OCI-M1 (cell line): ENCODE measurements at places on chromosomes 6 and 20.
A peak's percentile ranks its signal among the peaks of the same experiment; 100 is the strongest.

- DNase-seq, result no peak
These were observed 60.2 kb downstream of the NOL4L start for GRCh38 chr20:32524829-32525501.

- peak; percentile 78 for DNase-seq
These were observed 96.9 kb downstream of the JPH2 start for GRCh38 chr20:44089987-44090674.

GRCh38 chr6:72151742-72152141, 265.4 kb downstream of the RIMS1 start:
- peak; percentile 23 for DNase-seq

DNA sequence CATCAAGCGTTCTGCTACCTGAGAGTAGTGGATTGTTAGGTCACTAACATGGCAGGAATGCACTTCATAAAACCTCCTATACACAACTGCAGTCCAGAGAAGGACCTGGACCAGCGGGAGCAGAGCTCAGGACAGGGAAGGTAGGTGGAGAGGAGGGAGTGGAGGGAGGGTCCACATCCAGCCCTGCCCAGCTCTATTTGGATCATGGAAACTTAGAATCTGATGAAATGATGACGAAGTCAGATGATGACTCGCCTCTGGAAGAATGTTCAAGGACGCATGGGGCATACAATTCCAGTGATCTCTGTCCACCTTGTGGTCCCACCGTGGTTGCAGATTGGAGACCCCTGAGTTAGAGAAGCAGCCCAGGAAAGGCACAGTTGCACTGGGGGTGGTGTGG, 68.8 kb downstream of the CLIC5 start:
- DNase-seq, result no peak

GRCh38 chr6:32163559-32164258, 686 bp upstream of the EGFL8 start:
- DNase-seq, result no peak

DNA sequence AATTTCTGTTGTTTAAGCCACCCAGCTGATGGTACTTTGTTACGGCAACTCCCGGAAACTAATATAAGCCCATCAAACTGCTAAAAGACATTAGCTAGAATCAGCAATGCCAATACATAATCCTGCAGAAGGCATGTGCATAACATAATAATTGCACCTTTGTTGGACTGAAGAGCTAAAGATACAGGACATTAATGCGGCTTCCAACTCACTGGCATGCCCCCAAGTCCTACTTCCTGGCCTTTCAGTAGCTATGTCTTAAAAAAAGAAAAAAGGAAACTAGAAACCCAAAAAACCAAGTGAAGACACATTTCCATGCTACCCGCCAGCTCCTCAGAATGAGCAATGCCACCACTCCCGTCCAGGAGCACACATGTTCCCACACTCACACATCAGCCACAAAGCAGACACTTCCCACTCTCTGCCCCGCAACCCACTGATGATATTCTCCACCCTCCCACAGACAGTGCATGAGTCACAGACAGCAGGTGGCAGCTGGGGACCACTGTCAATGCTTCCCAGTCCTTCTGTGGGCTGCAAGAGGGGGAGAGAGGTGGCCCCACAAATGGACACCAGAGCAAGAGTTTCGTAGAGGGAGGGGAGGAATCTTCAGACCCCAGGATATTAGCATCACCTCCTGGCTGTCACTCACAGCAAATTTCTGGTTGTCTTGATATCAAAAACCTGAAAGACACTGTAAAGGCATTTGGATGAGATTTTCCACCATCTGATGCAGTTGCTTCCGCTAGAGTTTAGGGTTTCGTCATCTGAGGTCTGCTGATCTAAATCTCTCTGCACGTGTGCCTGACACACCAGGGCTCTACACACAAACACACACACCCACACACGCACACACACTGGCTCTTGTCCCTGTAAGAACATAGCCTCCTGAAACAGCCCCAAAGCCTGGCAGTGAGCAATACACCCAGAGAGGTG, 32.8 kb downstream of the GFOD1 start:
- peak; percentile 59 for DNase-seq

DNA sequence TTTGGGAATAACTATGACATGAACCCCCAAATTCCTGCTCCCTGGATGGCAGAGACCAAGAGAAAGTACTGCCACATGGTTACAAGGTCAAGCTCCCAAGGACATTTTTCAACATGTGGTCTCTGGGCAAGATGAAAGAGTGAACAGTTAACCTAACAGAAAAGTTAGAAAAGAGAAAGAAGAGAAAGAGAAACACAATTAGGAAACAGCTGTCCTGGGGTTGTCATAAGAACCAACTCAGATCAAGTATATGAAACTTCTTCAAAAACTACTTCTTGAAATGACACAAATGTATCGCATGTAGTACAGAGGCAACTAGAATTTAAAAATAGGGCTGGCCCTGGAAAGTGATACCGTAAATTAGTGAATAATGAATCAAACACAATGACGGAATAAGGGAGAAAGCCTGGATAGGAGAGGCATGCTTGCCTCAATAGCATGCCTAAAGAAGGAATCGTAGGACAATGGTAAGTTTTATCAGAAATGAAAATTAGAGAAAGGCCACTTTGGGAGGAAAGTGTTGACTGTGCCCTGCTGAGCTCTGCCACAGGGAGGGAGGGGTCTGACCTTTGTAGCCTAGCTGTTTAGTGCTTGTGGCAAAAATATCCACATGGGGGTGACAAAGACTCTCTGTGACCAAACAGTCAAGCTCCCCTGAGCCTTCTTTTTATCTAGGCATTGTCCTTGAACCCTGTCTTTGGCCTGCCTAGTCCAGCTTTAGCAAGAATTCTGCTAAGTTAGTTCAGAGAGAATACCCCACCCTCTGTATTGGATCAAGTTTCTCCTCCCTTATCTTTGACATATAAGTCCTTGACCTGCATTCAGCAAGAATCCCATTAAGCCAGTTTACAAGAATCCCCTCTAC, 4.3 kb upstream of the DCBLD1 start:
- peak; percentile 76 for DNase-seq

- DNase-seq, result no peak
These were observed 1.6 kb downstream of the TFAP2C start for GRCh38 chr20:56630506-56631317.

DNA sequence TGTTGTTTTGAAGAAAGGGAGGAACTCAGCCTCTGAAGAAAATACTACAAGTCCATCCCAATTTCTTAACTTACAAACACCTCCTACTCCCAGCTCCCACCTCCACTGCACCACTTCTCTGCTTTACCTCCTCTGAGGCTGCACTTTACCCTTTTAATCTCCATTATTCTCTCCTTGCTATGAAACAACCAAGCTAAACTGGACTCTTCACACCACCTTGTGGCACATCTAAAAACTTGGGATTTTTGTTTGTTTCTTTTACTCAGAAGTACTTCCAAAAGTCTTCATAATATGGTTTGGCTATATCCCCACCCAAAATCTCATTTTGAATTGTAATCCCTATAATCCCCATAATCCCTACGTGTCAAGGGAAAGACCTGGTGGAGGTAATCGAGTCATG, 142.2 kb downstream of the MOXD1 start:
- peak; percentile 46 for DNase-seq

GRCh38 chr20:48695738-48696137, 132.1 kb downstream of the PREX1 start:
- DNase-seq, result no peak
